ENCODE measurements at places on chromosomes 2 and 18.

- no peak for DNase-seq
Measured at GRCh38 chr2:201465524-201465971, 14.0 kb downstream of the STRADB start.

DNA sequence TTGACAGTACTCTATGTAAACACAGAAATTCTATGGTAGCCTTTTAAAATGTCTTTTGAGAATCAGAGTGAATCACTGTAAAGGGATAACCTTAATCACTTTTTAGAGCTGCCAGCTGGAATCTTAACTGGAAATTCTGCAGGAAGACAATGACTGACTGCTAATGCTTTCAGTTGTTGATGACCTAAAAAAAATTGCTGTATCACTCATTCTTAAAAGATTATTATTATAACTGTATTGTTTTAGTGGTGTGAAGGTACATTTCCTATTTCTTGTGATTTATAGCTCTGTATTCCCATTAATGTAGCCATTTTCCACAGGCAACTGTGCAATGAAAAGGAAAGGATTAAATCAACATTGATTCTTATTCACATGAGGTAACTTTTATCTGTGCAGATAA lies 260.5 kb downstream of the CALCRL start:
- no peak for DNase-seq

- no peak for DNase-seq
Measured at GRCh38 chr18:42429196-42429595, 474.2 kb downstream of the PIK3C3 start.

GRCh38 chr2:173773076-173773475 lies 192.1 kb downstream of the SP3 start:
- no peak for DNase-seq

GRCh38 chr18:31230495-31230894 lies 67.8 kb upstream of the DSC1 start:
- no peak for DNase-seq

DNA sequence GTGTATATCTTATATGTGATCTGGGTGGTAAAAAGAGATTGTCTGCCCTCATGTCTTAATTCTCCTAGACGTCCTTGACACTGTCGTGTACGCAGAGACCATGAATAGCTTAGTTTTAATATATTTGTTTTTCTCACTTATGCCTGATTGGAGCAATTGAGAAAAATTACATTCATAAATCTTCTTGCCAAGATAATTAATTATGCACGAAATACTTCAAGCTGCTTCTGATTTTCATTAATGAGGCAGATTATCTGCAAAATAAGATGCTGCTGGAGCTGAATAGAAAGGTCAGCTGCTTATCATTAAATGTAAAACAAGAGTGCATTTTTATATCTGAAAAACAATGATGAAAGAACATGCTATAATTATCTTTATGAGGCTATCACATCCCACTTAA lies 95.9 kb downstream of the CCDC141 start:
- DNase-seq: no peak

DNA sequence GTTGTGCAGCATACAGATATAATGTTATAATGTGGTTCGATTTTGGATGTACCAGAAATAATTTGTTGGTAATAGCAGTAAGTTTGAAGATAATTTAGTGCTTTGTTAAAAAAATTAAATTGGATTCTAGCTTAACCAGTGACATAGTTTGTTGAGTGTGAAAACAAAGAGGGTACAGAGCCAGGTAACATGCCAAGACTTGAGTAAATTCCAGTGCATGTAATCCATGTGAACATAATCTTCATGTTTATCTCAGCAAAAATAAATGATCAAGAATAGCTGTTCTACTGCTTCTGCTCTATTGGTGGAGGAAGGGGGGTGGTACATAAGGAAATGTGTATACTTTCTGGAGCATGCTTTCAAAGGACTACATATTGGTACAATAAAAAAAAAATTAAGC lies 165.8 kb downstream of the DNAH7 start:
- no peak for DNase-seq

DNA sequence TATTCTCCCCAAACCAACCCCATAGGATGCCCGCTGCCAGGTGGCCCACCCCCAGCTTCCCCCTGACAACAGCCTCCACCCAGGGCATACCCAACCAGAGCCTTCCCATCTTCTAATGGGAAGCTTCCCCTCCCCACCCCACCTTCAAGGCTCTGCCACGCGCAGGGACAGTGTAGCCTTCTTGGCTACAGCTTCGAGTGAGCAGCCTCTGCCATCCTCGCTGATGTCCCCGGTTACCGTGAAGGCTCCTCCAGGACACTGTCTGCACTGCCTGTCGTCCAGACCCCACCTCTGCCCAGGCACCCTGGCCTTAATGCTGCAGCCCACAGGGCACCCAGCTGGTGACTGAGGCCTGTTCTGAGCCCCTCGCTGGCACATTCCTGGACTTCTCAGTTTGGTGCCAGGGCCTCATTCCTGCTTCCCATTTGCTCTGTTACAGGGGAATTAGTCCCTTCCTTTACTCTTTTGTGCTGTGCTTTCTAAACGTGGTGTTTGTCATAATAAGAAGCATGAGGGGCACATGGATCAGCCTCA lies 13.0 kb upstream of the ADNP2 start:
- DNase-seq: no peak

DNA sequence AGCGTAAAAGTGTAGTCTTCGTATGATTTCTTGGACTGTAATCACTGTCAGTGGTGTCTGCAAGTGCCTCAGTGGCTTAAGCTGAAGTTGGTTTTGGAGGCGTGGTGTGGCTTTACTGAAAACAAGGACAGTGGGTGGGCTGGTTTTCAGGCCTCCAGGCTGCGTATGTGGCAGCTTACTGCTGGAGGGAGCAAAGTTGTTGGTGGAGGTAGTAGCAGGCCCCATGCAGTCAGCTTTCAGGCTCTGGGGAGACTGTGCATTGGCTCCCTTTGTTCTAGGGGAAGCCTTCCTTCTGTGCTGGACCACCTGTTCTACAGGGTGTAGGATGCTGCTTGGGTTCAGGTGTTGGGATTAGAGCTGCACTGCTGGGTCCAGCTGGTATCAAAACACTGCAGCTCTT lies 91.6 kb downstream of the NCK2 start:
- no peak for DNase-seq

GRCh38 chr18:70523035-70523791 lies 234.4 kb downstream of the SOCS6 start:
- DNase-seq: no peak

DNA sequence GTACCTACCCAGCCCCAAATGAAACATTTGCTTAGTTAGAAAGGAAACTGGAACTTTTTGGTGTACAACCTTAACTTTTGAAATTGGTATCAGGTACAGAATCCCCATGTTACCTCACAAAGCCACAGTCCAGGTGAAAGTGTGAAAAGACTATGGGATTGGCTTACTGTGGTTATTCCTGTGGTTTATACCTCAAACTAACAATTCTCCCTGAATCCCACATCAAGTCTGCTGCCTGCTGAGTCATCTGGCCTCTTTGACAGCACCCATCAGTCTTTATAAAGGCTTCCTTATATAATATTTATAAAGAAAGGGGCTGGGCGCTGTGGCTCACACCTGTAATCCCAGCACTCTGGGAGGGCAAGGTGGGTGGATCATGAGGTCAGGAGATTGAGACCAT lies 164.6 kb downstream of the TMEM247 start:
- DNase-seq: no peak

- no peak for DNase-seq
Measured at GRCh38 chr2:120514521-120514920, 168.6 kb downstream of the INHBB start.

DNA sequence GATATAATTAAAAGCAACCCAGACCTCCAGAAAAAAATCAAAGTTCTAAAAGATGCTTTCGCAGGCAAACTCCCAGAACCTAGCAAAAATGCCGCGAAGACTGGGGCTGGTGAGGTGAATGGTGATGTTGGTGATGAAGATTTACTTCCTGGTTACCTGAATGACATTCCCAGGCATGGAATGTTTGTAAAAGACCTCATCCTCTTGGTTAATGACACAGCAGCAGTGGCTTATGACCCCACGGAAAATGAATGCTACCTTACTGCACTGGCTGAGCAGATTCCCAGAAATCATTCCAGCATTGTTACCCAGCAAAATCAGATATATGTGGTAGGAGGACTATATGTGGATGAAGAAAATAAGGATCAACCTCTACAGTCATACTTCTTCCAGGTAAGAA lies 994 bp downstream of the KLHL41 start:
- no peak for DNase-seq

DNA sequence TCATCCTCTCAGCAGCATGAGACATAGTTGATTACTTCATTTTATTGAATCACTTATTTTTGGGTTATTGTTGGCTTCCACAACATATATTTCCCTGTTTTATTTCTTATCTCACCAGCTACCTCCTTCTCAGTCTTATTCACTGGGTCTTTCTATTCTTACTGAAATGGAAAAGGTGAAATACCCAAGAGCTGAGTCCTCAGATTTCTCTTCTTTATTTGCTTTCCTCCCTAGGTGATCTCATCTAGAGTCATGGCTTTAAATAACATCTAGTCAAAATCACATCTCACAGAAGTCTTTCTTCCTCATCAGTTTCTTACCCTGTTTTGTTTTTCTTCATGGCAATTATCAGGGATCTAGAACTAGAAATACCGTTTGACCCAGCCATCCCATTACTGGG lies 105.0 kb upstream of the RBBP8 start:
- no peak for DNase-seq

GRCh38 chr2:17517481-17518211 lies 594 bp downstream of the RAD51AP2 start:
- no peak for DNase-seq

- no peak for DNase-seq
Measured at GRCh38 chr2:177289824-177290628, 25.5 kb upstream of the NFE2L2 start.

GRCh38 chr2:228377533-228377932 lies 196.0 kb upstream of the SPHKAP start:
- DNase-seq: no peak

GRCh38 chr18:961644-962355 lies 57.1 kb downstream of the ADCYAP1 start:
- peak; percentile 10 for DNase-seq

GRCh38 chr2:30503695-30504052 lies 56.6 kb downstream of the LCLAT1 start:
- no peak for DNase-seq

DNA sequence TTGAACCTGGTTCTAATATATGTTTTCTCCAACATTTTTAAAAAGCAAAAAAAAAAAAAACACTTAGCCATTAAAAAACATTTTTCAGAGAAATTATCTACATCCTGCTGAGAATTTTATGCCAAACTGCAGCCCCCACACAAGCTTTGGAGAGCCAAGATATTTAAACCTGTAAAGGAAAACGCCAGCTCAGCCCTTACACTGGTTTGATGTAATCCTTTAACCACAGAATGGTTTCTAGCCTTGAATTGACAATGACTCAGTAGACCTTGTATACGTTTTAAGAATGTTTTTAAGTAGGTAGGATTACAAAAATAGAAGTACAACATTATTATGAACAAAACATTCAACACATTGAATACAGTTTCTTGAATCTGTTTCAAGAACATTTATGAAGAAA lies 113.6 kb downstream of the BABAM2 start:
- no peak for DNase-seq

DNA sequence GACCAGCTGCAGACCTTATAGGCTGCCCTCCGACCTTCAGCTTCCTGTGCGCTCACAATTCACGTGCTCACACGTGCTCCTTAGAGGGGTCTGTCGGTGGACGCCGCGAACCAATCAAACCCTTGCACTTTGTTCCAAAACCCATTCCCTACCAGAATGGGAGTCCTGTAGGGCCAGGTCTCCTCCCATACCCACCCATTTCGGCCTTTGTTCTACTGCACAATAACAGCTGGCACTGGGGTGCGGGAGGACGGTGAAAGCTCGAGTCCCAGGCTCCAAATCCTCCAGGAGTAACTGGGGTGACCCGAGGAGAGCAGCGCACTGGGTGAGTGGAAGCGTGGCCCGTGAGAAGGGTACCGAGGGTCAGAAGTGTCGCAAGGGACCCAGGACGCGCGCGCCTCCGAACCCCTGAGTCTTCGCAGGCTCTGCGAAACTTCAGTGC lies 13.0 kb downstream of the SIX3 start:
- no peak for DNase-seq

GRCh38 chr2:48900321-48901014 lies 144.9 kb upstream of the LHCGR start:
- DNase-seq: peak; percentile 11

DNA sequence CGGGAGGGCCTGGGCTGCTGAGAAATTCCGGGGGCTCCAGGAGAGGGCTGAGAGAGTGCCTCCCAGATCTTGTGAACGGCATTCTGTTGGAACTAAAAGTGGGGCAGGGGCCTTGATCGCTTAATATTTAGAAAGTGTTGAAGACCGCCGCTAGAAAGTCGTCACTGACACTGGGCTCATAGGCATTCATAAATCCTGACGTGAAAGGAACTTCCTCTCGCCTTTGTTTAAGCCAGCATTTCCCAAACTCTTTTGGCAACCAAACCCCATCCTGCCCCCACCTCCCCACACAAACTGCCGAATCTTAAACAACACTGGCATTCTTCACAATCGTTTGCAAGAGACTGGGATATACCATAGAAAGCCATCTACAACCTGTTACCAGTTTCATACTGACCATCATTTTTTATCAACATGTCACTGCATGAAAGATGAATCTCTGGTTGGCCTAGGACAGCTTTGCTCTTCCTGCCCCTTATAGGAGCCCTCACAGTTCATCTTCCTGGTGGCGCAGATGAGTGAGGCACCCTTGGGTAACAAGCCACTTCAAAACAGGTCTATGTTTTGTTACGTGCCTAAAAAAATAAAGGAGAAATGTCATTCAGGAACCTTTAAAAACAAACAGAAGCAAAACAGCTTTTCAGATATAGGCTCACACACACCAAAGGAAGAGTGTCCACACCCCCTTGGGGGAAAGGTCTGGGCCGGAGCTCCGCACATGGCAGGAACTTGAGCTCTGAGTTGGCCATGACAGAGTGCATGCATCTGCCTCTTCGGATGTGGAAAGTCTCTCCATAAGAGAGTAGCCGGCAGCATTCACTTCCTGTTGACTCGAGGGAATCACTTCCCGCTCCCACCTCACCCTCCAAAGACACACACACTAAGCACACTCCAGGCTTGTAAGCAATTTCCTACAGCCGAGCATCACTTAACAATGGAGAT lies 13.0 kb downstream of the MTERF4 start:
- DNase-seq: no peak

DNA sequence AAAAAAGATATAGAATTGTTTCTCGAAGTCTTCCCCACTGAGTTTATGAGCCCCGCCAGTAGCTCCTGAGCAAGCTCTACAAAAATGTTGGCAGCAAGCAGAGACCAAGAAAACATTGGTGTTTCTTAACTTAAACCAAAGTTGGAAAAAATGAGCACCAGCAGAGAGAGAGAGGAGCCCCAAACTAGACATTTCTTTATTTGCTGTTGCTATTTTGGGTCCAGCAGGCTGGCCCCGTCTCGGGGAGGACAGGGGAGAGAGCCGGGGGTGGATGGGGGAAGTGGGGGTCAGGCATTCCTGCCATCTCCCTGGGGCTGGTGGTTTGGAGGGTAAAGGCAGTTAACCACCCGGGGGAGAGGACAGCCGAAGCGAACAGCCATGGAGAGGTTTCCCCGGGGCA lies 113.0 kb downstream of the DYSF start:
- no peak for DNase-seq

All from BE2C (cell line).